Muscle of arm (tissue), 14 donors: ENCODE measurements at places on chromosomes 4 and X.

GRCh38 chrX:154827194-154828015 is 7.1 kb downstream of the SMIM9 start:
- peak; percentile 12 for DNase-seq

DNA sequence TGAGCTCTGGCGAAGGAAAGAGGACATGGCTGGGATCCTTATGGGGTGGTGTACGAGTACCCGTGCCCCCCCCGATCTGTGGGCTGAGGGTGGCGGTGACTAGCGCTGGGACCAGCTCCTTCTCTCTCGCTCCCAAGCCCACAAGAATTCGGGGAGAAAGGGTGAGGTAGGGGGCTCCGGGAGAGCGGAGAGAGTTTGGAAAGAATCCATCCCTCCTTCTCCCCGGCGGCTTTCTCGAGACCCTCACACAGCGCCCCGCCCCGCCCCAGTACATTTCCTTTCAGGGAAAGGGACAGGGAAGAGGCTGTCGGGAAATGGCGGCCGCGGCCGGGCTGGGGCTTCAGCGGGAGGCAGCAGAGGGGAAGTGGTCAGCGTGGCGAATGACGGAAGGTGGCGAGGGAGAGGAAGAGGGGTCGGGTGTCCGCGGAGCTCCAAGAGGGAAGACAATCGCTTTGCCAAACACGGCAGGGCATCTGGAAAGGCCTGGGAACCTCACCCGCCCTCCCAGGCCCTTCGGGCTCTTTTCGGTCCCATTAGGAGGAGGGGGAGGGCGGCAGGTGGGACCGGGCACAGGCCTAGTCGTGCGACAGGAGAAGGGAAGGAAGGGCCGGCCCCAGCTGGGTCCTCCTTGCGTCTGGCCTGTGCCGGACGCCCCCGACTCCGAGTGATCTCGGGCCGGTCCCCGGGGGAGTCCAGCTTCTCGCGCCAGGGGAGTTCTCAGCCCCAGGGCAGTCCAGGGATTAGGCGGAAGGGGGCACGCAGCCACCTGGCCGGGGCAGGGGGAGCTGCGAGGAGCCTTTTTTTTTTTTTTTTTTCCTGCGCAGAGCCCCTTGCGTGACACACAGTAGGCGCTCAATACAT is 10.2 kb downstream of the HNRNPH2 start:
- DNase-seq, result peak; percentile 60

DNA sequence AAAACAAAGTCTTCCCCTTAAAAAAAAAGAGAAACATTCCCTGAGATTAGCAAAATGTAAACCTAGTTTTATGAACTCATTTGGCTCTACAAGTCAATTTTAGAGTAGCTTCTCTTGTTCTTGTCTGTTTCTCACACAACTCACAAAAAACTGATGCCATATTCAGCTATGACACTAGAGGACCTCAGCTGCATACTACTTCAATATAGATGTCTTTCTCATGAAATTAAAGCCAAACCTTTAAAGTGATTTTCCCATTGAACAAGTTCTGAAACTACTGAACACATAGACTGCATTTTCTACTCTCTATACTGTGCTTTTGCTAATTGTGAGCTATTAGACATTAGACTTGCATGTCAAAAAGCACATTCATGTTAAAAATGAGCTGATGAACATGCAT is 49.8 kb downstream of the TBCK start:
- DNase-seq, result peak; percentile 56

DNA sequence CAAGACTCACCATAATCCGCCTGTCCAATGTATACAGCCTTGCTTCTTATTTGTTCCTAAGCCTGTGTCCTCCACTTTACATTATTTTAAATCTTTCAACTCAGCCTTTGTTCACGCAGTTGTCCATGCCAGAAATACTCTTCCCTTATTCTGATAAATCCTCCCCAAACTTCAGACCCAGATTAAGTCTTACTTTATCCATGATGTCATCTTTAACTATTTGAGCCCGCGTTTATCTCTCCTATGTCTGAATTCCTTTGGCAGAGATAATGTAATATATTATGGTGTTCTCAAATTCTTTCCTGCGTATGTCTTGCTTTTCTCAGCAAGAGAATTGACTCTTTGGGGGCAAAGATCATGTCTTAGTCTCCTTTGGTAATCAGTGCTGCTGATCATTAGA is 129.6 kb downstream of the LUZP4 start:
- DNase-seq, result no peak

- no peak for DNase-seq
Measured at GRCh38 chr4:139808808-139809756, 143.5 kb downstream of the MGST2 start.

DNA sequence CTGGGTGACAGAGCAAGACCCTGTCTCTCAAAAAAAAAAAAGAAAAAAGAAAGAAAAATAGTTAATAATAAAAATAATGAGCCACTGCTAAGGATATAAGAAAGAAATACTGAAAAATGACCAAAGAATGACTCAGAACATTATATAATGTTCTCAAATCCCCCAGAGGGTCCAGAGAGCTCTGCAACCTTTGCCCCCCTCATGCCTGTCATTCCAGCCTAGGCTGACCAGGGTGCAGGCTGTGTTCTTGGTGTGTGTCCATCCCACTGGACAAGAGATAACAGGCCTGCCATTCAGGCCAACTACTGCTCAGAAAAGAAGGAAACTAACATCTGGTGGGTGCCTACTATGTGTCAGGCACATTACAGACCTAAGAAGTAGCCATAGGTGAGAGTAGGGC is 72.7 kb upstream of the EDNRA start:
- DNase-seq, result no peak

DNA sequence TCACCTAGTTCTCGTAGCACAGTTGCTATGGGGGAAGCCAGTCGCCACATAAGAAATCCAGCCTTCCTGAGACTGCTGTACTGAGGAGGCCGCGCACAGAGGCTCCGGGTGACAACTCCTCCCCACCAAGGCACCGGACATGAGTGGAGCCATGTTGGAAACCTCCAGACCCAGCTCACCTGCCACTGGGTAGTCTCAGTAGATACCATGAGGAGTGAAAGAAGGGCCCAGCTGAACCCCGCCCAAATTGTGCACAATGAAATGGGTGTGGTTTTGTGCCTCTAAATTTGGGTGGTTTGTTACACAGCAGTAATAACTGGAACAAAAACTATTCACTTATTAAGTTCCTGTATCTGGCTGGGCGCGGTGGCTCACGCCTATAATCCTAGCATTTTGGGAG is 198.7 kb downstream of the BCOR start:
- DNase-seq, result no peak

DNA sequence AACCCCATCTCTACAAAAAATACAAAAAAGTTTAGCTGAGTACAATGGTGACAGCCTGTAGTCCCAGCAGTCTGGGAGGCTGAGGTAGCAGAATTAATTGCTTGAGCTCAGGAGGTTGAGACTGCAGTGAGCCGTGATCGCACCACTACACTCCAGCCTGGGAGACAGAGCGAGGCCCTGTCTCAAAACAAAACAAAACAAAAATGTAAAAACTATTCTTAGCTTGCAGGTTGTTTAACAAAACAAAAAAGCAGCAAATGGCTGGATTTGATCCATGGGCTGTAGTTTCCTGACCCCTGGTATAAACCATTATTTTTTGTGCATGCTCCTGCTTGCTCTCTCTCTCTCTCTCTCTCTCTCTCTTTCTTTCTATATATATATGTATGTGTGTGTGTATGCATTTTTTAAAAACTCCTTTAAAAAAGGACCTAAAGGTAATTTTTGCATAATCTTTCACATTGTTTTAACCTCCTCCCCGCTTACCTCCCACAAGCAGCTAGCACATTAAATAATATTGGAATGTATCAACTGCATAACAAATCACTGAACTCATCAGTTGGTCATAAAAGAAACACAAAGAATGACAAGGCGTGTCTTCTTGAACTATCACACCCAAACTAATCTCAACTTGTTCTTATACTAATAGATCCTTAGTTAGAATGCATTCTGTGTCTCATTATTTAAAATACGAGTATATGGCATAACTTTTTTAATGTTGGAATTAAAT is 4.8 kb downstream of the AREG start:
- no peak for DNase-seq

- no peak for DNase-seq
Measured at GRCh38 chrX:153689654-153690465, 2.1 kb downstream of the SLC6A8 start.

GRCh38 chr4:6917461-6918271 is 8.0 kb downstream of the TBC1D14 start:
- no peak for DNase-seq

GRCh38 chr4:151004222-151004621 is 10.9 kb downstream of the LRBA start:
- DNase-seq, result no peak

GRCh38 chrX:130119312-130119898 is 9.1 kb upstream of the ELF4 start:
- DNase-seq, result no peak

GRCh38 chr4:109025471-109026076 is 262.7 kb upstream of the ETNPPL start:
- no peak for DNase-seq

GRCh38 chr4:101259876-101260275 is 87.5 kb downstream of the PPP3CA start:
- no peak for DNase-seq

DNA sequence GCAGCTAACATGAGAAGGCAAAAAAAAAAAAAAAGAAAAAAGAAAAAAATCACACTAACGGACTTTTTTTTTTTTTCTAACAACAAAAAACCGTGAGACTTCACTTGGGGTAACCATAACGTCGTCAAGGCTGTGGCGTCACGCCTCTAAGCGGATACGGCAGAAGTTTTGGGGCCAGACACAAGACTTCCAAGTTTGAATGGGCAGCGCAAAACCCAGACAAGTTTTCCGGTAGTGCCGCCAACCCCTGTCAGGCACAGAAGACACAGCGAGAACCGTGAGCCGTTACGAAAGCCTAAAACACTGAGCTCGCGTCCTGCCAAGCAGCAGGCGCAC is 556 bp upstream of the SMARCA5 start:
- no peak for DNase-seq

GRCh38 chr4:169164669-169165415 is 105.9 kb downstream of the SH3RF1 start:
- no peak for DNase-seq

- DNase-seq, result no peak
Measured at GRCh38 chr4:129929052-129929451, 833.1 kb downstream of the C4orf33 start.

DNA sequence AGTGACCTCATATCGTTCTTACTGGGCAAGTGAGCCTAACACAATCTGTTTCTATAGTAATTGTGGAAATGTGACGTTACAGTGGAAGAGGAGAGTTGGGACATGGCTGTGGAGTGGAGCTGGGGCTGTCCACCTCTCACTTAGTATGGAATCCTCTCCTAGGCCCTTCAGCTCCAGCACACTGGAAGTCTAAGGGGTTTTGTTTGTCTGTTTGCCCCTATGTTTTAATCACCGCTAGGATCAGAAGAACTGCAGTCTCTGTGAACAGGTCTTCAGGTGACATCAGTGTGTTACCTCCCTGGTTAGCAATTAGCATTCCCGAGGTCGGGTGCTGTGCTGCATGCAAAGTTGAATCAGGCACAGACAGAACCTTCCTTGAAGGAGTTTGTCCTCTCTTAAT is 49.3 kb upstream of the CLDN34 start:
- no peak for DNase-seq

GRCh38 chrX:23251043-23251442 is 83.6 kb upstream of the PTCHD1 start:
- DNase-seq, result no peak

DNA sequence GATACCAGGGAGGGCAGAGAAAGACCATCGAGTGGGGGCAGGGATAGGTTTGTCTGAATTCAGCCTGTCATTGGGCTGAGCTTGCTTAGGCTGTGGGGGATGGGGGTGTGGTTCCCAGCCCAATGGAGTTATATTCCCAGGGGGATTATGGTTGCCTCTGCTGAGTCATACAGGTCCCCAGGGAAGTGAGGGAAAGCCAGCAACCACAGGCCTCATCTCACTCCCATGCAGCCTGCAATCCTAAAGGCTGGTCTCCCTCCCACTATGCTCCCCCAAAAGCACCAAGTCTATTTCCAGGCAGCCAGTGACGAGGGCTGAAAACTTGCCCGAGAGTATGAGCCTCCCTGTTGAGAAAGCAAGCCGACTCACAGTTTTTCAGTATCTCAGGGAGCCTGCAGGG is 39.3 kb downstream of the AFM start:
- DNase-seq, result no peak

DNA sequence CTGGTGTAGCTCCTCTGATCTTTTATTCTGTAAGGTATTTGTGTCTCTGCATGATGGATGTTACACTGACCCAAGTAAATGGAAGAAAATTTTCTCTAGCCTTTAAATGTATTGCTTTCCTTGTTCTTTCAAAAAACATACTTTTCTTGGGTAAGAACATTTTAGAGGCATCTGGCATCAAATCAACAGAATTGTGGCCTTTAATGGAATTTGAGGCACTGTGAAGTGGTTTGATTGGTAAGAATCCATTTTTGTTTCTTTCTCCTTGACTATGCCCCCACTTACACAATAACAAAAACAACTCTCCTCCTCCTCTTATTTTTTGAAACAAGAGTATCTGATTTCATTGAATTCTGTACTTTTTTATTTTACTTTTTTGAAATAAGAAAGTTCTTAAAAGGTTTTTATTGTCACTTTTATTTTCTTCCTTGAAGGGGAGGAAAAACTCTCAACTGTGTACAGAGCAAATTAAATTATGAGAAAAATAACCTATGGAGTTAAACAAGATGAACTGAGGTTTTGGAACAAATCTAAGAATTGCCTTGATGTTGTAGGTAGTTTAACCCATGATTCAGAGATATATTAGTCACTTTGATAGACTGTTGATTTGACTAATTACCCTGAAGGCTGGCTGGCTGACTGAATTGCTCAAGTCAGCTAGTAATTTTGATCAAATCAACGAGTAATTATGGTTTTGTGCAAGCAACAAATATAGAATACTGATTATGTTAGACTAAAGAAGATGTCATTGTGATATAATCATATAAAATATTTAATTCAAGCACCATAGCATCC is 146.4 kb downstream of the FHIP1A start:
- no peak for DNase-seq

- no peak for DNase-seq
Measured at GRCh38 chrX:68865300-68865699, 36.5 kb downstream of the EFNB1 start.

DNA sequence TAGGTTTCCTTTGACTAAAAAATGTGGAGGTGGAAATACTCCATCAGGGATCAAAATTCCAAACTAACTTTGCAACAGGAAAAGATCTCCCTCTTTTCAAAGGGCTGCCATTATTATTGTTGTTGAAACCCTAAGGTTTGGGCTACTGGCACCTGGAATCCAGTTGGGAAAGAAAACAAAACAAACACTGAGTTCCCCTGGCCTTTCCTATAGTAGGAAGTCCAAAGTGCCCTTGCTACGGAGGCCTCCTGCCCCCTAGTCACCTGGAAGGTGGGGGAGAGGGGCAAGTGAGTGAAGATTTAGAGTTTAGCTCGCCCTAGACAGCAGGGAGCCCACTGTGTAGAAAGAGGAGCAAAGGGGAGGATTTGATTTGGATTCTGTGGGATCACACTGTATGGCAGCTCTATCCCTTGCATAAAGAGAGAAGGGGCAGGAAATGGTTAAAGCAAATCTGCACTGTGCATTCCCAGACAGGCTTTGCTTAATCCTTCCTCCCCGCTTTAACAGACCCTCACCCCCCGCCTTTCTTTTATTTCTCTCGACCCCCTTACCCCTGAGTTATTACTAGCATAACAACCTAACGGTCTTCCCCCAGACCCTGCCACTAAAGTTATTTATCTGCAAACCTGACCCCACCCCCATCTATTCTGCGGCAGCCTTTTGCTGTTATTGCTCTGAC is 627 bp upstream of the FAT4 start:
- DNase-seq, result no peak

GRCh38 chrX:39152106-39152649 is 350.9 kb downstream of the MID1IP1 start:
- DNase-seq, result no peak

GRCh38 chr4:106473515-106473914 is 104.9 kb upstream of the GIMD1 start:
- no peak for DNase-seq

- no peak for DNase-seq
Measured at GRCh38 chr4:76488455-76488854, 53.4 kb downstream of the SHROOM3 start.
